Activated naive CD8-positive, alpha-beta T cell treated with anti-CD3 and anti-CD28 coated beads, Interleukin-2, amount 50 U/mL, for 16 hours (primary cell): ENCODE measurements at places on chromosomes 11 and 22.

DNA sequence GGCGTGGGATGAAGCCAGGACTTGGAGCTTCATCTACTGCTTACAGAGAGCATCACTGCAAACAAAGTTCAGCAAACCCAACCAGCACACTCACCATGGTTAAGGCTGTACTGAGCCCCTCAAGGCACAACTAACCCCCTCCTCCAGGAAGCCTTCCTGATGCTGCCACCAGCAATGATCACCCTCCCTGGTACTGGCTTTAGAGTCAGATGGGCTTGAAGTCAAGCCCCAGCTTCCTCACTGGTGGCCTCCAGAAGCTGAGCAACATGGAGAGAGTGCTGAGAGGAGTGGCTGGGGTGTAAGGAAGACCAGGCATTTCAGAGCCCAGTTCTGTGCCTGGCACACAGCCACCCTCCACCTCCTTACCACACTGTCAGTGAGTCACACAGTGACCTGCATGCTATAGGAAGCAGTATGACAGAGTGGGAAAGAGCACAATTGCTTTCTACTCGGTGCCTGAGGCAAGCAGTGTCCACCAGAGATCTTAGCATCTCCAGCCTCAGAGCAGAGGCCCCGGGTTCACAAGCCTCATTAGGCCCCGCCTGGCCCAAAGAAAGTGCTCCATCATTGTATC lies 24.7 kb upstream of the BAIAP2L2 start:
- DNase-seq, result no peak

GRCh38 chr11:71379701-71380100 lies 68.5 kb downstream of the DHCR7 start:
- DNase-seq, result no peak

DNA sequence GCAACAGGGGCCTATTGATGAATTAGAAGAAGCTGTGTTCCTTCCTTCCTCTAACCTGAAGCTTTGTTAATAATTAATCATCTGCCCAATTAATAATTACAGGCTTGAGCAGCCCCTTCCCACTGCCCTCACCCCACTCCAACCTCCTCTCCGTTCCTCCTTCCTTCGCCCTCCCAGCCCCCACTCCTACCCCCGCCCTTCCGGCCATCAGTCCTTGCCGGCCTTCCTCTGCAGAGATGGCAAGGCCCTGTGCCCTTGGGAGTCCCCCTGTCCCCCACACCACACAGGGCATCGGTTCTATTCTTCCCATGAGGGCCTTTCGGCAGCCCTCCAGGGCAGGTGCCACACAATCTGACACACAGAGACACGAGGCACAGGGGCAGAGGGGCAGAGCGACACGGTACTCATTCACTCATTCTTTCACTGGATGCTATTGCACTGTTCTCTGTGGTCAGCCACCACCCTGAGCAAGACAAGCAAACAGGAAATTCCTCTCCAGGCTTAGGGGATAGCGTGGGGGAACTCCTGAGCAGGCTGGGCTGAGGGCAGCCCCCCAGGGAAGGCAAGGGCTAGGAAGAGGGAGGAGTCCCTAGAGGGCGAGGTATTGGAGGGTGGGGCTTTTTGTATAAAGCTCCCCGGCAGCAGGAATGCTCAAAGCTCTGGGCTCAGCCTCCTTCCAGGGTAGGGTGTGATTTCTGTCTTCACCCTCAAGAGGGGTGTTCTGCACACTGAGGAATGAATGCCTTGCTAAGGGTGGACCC lies 14.7 kb downstream of the MGAT3 start:
- no peak for DNase-seq

DNA sequence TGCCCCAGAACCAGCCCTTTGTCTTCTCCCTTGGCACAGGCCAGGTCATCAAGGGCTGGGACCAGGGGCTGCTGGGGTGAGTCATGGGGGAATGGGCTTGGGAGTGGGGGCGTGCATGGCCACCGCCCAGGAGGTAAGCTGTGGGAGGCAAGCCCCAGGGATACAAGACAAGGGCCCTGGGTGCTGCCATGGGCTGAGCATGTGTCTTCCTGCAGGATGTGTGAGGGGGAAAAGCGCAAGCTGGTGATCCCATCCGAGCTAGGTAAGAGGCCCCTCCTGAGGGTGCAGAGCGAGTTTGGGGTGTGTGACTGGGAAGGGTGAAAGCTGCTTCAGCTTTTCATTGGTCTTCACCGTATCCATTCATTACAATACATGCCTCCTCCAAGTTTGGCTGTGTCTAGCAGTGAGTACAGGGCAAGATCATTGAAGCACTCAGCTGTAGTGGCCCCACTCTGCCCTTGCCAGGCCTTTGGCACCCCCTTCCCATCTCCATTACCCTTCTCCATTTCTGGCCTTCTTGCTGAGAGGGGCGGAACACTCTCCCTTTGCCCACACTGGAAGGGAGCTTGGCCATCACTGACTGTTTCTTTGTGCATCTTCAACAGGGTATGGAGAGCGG lies 2.5 kb downstream of the FKBP2 start:
- DNase-seq, result no peak
